ENCODE measurements at places on chromosomes 11 and 22.
A peak's percentile ranks its signal among the peaks of the same experiment; 100 is the strongest.

DNA sequence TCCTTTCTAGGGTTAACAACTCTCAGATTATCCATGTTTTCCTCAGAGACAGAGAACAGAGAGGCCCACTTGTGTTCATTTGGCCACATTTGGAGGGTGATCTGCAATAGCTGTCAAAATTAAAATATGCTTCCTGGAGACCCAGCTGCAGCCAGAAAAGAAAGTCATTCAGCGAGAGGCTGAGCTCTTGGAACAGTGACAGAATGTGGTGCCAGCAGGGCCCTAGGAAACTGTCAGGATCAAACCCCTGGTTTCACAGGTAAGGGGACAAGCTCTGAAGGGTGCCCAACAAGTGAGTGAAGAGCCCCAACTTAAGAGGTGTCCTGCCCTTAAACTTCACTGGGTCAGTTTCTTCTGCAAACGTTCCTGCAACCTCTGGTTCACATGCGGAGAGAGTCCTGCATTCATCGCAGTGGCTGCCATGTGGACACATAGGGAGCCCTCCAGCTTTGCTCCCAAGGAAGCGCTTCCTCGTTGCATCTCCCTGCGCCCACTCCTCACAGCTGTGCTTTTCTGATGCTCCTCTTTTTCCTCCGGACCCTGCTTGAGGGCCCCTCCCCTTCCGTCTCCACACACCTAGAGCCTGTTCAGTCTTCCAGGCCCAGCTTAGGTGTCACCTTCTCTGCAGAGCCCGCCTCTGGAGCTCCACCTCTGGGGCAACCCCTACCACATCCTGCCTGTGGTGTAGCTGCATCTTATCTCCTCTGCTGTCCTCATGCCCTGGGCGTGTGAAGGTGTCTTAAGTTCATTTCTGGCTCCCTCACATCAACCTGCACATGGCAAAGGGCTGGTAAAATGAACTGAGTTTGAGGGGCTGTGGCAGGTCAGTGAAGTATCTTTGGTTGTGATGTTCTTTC lies 3.9 kb downstream of the UCP3 start:
- peak; percentile 57 for DNase-seq

DNA sequence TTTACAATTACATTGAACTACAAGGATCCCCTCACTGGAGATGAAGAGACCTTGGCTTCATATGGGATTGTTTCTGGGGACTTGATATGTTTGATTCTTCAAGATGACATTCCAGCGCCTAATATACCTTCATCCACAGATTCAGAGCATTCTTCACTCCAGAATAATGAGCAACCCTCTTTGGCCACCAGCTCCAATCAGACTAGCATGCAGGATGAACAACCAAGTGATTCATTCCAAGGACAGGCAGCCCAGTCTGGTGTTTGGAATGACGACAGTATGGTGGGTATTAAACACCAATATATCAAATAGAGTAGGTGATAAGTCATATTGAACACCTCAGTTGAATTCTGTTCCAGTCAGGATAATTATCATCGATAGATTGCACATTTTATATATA lies 4.4 kb downstream of the FBXO7 start:
- DNase-seq, result no peak

DNA sequence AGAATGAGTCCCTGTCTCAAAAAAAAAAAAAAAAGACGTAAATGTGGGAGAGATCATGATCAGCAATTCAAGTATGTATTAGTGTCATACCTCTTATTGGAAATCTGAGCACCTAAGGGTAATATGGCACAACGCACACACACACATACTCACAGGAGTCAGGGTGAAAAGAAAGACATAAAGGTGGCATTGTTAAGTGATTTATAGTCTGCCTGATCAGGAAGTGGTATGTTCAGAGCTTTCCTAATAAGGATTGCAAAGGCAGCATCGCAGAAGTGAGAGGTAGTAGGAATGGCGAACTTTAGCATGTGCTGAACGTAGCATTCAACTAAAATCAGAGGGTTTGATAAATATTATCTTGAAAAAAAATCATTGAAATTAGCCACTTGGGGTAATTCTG lies 854.3 kb downstream of the METTL15 start:
- no peak for DNase-seq

GRCh38 chr22:37059876-37060449 lies 8.4 kb downstream of the KCTD17 start:
- no peak for DNase-seq

- no peak for DNase-seq
Measured at GRCh38 chr11:102640946-102641345, 15.8 kb upstream of the MMP20 start.

DNA sequence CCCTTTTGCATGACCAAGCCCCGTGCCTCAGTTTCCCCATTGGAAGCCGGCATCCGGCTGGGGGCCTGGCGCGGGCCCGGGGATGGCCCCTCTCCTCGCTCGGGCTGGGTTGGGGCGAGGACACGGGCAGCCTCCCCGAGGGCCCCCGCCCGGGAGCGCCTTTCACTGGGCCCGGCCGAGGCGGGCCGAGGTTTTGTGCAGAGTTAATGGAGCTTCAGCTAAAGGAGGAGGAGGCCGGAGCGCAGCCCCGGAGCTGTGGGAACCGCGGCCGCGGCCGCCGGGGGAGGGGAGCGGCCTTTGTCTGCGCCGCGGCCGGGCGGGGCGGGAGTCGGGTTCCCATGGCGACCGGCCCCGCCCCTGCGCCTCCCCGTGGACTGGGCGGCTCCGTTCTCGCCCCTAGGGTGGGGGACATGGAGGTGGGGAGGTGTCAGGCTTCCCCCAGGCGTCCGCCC lies 1.4 kb upstream of the MAPK11 start:
- peak; percentile 44 for DNase-seq

- DNase-seq, result no peak
Measured at GRCh38 chr11:67492069-67492727, 9.4 kb downstream of the AIP start.

- no peak for DNase-seq
Measured at GRCh38 chr11:27201454-27202302, 161.1 kb downstream of the BBOX1 start.
